ENCODE measurements at places on chromosomes 6 and 20.
A peak's percentile ranks its signal among the peaks of the same experiment; 100 is the strongest.

DNA sequence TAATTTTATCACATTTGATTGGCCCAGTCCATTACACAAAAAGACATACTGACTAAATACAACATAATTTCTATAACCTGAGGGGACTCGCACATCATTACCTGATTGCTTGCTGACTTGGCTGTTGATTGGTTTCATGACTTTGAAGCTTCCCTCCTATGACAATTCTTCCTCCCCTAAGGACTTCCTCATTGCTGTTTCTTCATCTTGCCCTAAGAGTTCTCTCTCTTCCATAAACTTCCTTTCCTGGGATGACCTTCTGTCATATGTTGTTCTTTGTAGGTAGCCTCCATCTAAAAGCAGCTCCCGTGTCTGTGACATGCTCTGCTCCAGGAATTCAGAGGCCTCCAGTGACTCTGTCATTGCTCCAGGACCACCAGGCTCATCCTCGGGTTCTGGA, 22.6 kb downstream of the RSPH3 start:
- DNase-seq, result no peak

GRCh38 chr6:68771426-68771825, 136.3 kb downstream of the ADGRB3 start:
- no peak for DNase-seq

DNA sequence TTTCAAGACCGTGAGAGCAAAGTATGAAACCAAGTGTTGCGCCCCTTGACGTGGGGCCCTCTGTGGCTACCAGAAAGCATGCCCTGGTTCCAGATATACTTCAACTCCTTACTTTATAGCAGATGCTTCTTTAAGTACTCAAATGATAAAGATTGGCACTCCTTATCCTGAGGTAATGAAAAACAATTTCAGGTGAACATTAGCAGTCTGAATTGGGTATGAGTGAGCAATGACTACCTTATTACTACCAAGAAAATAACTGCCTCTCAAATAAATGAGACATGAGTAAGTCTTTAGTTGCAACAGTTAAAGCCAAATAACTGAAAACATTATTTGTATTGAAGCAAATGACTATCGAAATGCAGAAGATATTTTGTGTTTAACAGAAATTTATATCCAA, 408.7 kb downstream of the MMUT start:
- DNase-seq, result no peak

DNA sequence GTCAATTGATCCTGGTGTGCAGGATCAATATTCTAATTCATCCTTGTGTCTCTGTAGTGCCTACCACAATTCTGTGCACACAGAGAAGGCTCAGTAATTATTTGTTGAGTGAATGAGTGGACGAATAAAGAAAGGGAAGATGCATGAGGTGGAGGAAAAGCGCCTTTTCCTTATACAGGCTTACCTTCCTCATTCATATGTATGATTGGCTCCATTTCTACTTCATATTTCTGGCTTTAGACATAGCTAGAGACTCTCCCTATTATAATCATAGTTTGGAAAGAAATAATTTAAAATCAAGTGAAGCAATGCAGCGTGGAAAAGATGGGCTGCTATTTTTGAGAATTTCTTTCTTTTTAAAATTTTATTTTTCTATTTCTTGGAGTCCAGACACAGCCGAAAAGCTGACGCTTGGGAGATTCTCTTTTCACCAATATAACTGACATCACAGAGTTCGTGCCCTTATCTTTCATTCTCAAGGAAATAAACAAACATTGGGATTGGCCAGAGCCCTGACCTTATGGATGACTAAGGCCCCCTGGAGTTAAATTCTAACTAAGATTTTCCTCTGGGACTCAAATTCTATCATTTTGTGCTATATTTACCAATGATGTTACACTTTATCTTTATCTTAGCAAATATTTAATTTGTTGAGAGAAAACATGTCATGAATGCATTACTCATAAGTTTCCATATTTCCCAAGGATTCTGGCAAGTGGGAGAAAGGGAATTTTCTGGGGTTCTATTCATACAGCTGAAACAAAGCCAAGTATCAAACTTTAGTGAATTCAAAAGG, 48.1 kb downstream of the PRL start:
- peak; percentile 89 for DNase-seq

GRCh38 chr6:79307321-79308036, 73.0 kb upstream of the HMGN3 start:
- peak; percentile 30 for DNase-seq

- DNase-seq, result no peak
These were observed 2.7 kb upstream of the SLC35B2 start for GRCh38 chr6:44260011-44260410.

DNA sequence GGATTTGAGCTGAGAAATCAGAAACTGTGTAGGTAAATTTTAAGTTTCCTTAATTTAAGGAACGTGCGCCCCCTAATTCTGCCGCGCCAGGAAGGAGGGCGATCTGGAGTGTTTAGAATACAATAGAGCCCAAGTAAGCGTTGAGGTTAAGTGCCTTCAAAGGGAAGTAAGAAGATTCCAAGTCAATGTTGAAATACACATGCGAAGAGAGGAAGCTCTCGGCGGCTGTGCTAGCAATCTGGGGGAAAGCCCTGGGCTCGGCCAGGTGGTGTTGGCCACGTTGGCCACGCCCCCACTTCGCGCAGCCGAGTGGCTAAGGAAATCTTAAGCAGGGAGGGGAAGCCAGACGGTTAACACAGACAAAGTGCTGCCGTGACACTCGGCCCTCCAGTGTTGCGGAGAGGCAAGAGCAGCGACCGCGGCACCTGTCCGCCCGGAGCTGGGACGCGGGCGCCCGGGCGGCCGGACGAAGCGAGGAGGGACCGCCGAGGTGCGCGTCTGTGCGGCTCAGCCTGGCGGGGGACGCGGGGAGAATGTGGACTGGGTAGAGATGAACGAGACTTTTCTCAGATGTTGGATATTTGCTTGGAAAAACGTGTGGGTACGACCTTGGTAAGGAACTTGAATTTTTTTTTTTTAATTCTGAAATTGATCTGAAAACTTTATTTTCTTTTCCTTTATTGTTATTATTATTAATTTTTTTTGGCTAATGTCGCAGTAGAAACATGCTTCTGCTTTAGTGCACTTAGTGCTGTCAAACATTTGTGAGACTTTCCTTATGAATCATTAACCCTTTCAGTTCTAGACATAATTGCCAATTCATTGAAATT, at the start of gene PRDM1:
PRDM1 (plus strand) TSS at position 353 of the 830 bp plus-strand sequence; CDS start at position 571, 218 bp downstream.
- DNase-seq, result peak; percentile 38

DNA sequence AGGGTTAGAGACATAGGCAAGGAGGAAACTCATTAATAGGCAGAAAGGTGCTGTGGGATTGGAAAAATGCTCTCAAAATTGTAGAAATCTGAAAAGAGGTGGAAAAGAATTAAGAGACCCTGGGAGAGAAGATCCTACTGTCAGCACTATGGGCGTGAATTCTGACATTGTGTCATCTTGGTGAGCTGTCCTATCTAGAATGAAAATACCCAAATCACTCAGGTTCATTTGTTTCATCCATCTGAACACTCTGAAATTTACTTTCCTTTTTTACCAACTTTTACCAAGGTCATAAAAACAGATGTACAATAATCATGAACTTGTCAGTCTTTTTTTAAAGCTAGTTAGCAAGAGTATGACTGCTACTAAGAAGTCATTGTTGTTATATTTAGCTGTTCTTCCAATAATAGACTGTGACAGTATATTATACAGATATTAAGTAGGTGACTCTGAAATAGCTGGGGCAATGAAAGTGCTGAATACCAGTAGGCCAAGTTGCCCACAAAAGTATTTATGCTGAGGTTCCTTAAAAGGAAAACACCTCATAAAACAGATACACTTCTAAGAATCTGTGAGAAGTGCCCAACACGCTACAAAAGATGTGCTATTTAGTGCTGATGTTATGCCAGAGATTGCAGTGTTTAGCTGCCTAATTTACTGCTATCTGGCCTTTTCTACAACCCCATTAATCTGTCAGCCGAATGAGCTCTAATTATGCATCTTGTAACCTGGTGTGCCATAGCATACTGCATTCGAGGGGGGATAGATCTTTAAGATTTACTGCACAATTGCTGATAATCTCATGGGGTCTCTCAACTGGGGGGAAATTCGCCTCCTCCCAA, 217.5 kb upstream of the SUPT3H start:
- no peak for DNase-seq

DNA sequence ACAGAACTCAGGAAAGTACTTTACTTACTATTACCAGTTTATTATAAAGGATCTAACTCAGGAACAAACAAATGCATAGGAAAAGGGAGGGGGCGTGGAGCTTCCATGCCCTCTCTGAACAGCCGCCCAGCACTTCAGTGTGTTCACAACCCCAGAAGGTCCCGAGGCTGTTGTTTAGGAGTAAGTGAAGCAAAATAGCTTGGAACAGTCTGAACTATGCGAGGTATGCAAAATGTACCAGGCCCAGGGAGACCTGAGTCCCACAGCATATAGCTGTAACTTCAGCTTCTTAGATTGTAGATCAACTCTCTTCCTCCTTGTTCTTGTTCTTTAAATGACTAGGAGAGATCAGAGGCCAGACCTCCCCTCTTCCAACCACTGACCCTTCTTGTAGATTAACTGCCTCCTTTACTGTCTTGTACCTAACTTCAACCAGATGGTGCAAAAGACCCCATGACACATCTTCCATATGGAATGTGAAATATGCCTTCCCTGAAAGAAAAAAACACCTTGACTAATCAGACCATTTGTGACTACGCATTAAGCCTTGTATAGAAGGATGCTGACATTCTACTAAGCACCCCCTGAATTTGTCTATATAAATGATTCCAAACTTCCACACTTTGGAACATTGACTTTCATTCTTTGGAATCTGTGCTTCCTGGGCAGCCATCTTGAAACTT, 98.8 kb upstream of the SNX9 start:
- DNase-seq, result peak; percentile 29

- DNase-seq, result no peak
These were observed 1.0 kb upstream of the NXT1 start for GRCh38 chr20:23349338-23350195.

- DNase-seq, result peak; percentile 27
These were observed 93.3 kb downstream of the SESN1 start for GRCh38 chr6:109001291-109001894.

Data from amniotic epithelial cell (primary cell).